Neural progenitor cell (in vitro differentiated cells): ENCODE measurements at places on chromosomes 2 and 18. TPM values are rescaled to one million over a fixed set of nuclear protein-coding genes. Genes with fewer than 3 reads are reported as not detected.

DNA sequence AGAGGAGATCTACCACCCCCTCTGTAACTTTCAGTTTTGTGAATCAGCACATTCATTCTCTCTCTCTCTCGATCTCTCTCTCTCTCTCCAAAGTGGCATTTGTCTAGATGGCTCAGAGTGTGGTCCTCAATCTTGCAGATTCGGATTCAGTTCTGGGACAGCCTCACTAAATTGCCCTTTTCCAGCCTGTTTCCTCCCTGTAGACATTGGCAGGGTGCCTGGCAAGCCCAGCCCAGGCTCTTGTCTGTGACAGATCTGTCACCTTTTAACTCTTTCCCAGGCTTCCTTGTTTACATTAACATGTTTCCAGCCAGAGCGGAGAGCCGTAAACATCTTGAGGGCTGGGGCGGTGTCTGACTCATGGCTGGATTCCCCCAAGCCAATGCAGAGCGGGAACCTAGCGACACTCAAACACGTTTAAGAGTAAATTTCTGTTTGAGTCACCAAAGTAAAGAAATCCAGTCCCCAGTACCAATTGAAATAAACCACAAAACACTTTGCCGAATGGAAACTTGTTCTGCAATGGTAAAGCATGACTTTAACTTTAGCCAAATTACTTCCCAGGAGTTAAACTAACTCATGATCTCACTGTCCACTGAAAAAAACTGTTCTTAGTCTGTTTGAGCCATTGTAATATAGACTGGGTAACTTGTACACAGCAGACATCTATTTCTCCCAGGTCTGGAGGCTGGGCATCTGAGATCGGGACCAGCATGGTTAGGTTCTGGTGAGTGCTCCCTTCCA lies 6.6 kb upstream of the CYP27C1 start:
- no peak for DNase-seq
- H3K4me3 ChIP-seq: no peak overlapping the region
- no peaks in the 10 kb centered on the region for H3K27me3 ChIP-seq

DNA sequence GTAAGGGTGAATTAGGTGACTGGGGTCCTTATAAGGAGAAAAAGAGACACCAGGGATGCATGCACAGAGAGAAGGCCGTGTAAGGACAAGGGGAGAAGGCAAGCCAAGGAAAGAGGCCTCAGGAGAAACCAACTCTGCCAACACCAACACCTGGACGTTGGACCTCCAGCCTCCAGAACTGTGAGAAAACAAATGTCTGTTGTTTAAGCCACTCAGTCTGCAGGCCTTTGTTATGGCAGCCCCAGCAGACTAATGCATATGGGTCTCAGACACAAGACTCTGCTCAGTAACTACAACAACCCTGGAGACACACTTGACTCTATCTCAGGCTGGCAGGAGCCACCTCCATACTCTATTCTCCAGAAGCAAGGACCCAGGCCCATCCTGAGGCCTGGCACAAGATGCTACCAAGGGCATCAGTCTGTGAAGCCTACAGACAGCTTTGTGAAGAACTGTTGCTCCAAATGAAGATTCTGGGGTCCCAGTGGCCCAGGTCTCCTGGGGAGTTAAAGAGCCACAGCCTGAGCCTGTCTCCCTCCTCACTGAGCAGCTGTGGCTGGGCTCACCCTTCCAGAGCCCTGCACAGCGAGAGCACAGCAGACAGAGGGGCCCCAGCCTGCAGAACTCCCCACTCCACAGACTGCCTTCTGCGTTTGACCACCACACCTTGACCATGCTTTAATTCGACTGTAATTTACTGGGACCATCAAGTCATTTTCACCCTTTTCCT lies 43.0 kb upstream of the SLC35G4 start:
- H3K36me3 ChIP-seq: no peaks in the 10 kb centered on the region
- H3K27me3 ChIP-seq: no peaks in the 10 kb centered on the region
- H3K4me3 ChIP-seq: no peak overlapping the region
- no peak for DNase-seq
- H3K27ac ChIP-seq: no peak overlapping the region
- peaks cover 2% of the 10 kb centered on the region for H3K4me1 ChIP-seq

DNA sequence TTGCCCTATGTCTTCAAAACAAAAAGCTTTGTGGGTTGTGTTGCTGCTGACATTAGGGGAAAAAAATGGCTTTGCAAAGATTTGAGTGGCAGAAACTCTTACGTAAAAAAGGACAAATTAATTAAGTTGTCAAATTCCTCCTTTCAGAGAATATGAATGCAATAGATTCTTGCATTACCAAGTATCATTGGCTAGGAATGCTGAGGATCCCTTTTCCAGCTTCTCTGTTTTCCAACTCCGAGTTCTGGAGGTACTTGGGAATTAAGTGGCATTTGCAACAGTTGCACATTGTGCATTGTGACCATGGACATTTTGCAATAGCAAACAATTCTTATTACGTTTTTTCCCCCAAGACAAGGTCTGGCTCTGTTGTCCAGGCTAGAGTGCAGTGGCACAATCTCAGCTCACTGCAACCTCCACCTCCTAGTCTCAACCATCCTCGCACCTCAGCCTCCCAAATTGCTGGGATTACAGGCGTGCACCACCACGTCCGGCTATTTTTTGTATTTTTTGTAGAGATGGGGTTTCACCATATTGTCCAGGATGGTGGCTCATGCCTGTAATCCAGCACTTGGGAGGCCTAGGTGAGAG lies 29.9 kb upstream of the PPP1CB start:
- H3K36me3 ChIP-seq: no peaks in the 10 kb centered on the region
- H3K4me3 ChIP-seq: no peak overlapping the region
- H3K27ac ChIP-seq: no peak overlapping the region

- no peaks in the 10 kb centered on the region for H3K36me3 ChIP-seq
- DNase-seq: no peak
- H3K4me1 ChIP-seq: no peaks in the 10 kb centered on the region
- no peaks in the 10 kb centered on the region for H3K27me3 ChIP-seq
Measured at GRCh38 chr2:35281702-35282101, 1073.9 kb upstream of the CRIM1 start.

DNA sequence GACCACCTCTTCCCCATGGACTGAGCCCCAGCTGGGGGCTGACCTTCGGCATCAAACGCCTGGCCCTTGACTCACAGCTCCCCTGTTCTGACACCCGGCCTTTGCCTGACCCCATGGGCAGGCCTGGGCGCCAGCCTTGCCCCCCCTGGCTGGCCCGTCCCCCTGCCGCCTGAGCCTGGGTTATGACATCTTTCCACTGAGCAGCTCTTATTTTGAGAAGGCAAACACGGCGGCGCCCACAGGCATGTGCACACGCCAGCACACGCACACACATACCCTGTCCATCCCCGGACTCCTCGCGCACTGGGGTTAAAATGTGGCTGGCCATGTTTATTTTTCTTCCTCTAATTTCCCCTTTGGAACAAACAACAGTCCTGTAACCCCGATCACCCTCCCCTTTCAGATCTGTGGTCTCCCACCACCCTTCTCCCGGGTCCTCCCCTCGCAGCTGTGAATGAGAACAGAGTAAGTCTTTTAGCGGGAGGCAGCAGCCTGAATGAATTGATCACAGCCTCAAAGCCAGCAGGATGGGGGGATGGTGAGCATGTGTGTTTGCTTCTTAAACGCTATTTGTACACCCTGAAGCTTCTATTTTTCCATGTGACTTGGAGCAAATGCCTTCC lies 11.8 kb upstream of the ATOH8 start:
- peaks cover 28% of the 10 kb centered on the region for H3K27me3 ChIP-seq
- H3K4me3 ChIP-seq: peak overlapping the region; percentile 24
- H3K36me3 ChIP-seq: no peaks in the 10 kb centered on the region
- DNase-seq: peak; percentile 65
- H3K27ac ChIP-seq: no peak overlapping the region
- H3K4me1 ChIP-seq: peaks cover 23% of the 10 kb centered on the region

DNA sequence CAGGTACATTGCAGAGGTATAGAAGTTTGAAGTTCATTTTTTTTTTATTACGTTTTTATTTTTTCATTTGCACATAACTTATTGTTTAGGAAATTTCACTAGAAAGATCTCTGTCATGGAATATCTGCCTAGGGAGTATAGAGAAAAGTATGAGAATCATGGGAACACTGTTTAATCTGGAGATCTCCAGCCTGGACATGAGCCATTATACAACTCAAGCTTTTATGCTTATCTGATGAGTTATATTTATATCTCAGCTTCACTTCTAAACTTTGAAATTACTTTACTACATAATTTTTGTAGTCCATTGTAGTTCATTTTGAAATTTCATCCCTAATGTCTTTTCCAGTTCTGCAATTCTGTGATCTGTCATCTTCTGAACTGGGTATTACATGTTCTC lies 515.6 kb downstream of the ERBB4 start:
- H3K4me3 ChIP-seq: no peak overlapping the region
- no peak for DNase-seq
- H3K4me1 ChIP-seq: peaks cover 15% of the 10 kb centered on the region
- H3K27me3 ChIP-seq: no peaks in the 10 kb centered on the region

PTPN18 gene
- 4.0 and 17.6 TPM in 2 replicates for total RNA-seq

DNA sequence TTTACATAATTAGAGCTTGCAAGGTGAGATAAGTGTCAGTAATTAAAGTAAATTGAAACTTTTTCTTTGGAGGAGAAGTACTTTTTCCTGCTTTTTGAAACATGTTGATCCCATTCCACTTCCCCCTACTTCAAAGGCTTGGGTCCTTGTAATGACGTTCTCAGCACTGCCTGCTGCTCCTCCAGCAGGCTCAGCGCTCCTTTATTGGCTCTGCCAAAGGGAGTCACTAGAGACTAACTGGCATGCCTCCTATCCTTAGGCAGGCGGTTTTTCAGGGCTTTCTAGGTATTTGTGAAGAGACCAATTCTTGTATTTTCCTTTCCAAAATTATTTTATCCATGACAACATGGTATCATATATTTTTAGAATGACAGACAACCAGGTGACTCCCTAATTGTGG lies 43.9 kb upstream of the ACADL start:
- H3K36me3 ChIP-seq: no peaks in the 10 kb centered on the region
- DNase-seq: peak; percentile 44
- no peaks in the 10 kb centered on the region for H3K4me1 ChIP-seq

DNA sequence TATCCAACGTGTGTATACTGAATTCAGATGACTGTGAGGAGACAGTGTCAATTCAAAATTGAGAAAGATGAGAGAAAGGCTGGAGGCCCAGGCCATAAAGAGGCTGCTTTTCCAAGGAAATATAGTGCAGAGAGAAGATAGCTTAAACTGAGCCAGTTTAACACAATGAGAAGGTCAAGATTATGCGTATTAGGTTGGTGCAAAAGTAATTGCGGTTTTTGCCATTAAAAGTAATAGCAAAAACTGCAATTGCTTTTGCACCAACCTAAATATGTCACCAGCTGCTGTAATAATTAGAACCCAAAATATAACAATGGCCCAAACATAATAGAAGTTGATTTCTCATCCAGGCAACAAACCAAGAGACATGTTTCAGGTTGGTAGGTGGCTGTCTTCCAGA lies 148.7 kb upstream of the ATP5MC3 start:
- H3K27ac ChIP-seq: no peak overlapping the region
- no peaks in the 10 kb centered on the region for H3K4me1 ChIP-seq
- H3K27me3 ChIP-seq: no peaks in the 10 kb centered on the region
- H3K36me3 ChIP-seq: no peaks in the 10 kb centered on the region
- no peak overlapping the region for H3K4me3 ChIP-seq

- H3K36me3 ChIP-seq: no peaks in the 10 kb centered on the region
- no peak for DNase-seq
- H3K27ac ChIP-seq: no peak overlapping the region
- H3K4me1 ChIP-seq: peaks cover 29% of the 10 kb centered on the region
Measured at GRCh38 chr2:234289834-234290590, 206.9 kb downstream of the ARL4C start.

DNA sequence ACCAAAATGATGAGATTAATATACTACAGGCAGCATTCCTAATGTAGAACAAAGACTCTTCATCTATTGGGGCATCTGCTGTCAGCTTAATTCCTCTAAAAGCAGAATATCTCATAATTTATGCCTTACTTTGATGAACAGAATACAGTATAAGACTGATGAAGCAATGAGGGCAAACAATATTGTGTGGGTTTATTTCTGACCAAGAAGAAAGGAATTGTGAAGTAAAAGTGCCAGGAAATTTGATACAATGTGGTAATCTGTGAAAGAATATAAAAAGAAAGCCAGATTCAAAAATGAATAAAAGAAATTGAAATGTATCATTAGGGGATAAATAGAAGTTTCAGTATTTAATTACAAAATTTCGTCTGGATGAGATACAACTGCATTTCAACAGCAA lies 78.8 kb upstream of the TTC21B start:
- H3K27ac ChIP-seq: no peak overlapping the region
- H3K36me3 ChIP-seq: no peaks in the 10 kb centered on the region
- no peaks in the 10 kb centered on the region for H3K4me1 ChIP-seq
- no peak for DNase-seq
- H3K27me3 ChIP-seq: no peaks in the 10 kb centered on the region

PTPRN gene
- total RNA-seq: 0.60 and 4.2 TPM in 2 replicates

C2orf78 gene
- total RNA-seq: 0.06 and 0.21 TPM in 2 replicates

GRCh38 chr2:3294493-3294892 lies 83.1 kb downstream of the EIPR1 start:
- no peaks in the 10 kb centered on the region for H3K27me3 ChIP-seq
- H3K4me1 ChIP-seq: peaks cover 18% of the 10 kb centered on the region
- no peak for DNase-seq
- H3K27ac ChIP-seq: no peak overlapping the region

DNA sequence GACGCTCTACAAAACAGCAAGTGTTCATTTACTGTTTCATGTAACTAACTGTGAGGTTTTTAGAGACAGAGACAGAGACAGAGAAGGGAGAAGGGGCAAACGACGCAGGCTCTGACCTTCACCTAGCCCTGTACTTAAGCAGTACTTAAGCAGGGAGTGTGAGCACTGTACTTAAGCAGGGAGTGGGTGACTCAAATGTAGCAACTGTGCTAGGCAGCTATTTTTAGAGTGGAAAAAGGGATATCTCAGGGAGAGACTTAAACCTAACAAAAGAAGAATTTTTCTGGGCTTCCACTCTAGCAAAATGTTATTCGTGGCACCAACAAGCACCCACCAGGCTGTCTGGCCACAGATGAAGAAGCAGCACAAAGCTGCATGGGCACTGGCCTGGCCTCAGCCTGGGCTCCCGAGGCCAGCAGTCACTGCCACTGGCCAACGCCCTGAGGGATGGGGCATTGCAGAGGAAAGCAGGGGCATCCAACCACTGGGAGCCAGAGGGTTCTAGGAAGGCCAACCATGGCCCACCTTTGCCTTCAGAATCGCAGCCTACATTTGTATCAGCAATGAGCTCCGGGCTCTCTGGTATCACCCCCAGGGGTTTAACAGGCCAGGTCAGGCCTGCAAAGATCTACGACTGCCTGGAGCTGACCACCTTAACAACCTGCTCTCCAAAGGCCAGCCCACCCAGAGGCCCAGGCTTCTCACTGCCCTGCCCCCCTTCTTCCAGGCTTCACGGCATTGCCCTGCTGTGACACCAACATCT lies 154.3 kb downstream of the TTC32 start:
- no peaks in the 10 kb centered on the region for H3K36me3 ChIP-seq
- H3K4me1 ChIP-seq: no peaks in the 10 kb centered on the region
- H3K27me3 ChIP-seq: no peaks in the 10 kb centered on the region

IL1F10 gene
- total RNA-seq: not detected in 2 replicates
